ENCODE measurements at places on chromosomes 16 and 17.

DNA sequence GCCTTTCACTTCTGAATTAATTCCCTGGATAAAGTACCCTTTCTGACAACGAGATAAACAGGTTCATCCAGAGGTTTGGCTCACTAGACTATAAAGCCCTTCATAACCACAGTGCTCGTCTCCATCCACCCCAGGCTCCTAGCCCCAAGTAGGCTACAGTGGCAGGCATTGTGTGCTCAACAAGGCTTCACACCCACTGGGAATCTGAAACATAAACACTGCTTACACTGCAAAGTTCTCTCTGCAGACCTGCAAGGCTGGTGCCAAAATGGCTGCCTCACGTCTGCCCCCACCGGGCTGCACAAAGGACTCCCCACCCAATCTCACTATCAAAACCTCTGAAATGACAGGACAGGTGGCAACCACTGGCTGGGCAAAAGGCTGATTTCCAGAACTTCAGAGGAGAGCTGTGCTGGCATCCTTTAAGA, 5.1 kb upstream of the HLF start:
- DNase-seq = no peak

GRCh38 chr16:2244301-2244700, 7.1 kb downstream of the ECI1 start:
- no peak for DNase-seq

DNA sequence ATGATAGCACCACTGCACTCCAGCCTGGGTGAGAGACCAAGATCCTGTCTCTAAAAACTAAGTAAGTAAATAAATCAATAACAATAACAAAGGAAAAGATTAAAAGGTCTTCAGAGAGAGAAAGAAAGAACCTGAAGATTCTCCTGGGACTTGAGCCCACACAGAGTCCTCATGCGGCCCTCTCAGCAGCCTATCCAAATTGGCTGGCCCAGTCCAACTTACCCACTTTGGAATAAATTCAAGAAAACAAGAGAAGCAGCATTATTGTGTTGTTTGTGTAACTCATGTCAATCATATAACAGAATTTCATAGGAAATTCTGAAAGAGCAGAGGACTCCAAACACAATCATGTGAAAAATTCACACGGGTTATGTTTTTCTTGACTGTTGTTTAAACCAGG, 3.8 kb downstream of the SLX4 start:
- no peak for DNase-seq

- DNase-seq = no peak
Measured at GRCh38 chr17:8333281-8333680, 6.4 kb upstream of the ODF4 start.

DNA sequence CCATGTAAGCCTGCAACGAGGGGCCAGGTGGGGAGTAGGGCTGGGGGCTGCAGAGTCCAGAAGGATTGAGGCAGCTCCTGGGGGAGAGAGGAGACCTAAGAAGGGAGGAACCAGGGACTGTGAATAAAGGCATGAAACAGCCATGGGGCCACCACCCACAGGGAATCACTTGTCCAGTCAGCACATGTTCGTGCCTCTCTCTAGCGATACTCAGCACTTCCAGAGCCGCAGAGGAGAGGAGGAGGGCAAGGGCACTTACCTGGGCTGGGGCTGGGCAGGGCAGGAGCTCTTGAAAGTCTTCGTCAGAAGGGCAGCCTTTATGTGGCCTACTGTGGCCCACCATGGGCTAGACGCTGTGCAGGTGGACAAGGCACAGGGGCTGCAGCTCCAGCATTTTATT, 24.2 kb downstream of the CACNA1G start:
- DNase-seq = no peak

- no peak for DNase-seq
Measured at GRCh38 chr16:2143878-2144485, 4.4 kb upstream of the RAB26 start.

DNA sequence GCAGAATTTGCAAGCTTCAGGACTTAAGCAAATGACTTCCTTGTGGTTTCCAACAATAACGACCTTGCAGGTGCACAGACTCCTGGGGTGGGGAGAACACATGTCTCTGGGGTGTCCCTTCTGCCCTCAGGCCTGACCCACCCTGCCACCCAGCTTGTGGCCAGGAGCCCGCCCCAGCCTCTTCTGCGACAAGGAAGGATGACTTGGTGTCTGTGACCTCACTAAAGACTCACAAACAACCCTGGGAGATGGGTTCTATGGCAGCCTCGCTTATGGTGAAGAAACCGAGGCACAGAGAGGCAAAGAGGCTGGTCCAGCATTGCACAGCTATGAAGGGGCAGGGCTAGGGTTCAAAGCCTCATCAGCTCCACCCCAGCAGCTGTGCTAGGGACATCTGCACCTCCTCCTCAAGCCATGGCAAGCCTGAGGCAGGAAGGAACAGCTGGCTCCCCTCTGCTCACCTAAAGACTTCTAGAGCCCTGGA, 2.6 kb downstream of the ATP2A3 start:
- no peak for DNase-seq

GRCh38 chr17:58207451-58207850, 11.6 kb downstream of the MKS1 start:
- DNase-seq = no peak

DNA sequence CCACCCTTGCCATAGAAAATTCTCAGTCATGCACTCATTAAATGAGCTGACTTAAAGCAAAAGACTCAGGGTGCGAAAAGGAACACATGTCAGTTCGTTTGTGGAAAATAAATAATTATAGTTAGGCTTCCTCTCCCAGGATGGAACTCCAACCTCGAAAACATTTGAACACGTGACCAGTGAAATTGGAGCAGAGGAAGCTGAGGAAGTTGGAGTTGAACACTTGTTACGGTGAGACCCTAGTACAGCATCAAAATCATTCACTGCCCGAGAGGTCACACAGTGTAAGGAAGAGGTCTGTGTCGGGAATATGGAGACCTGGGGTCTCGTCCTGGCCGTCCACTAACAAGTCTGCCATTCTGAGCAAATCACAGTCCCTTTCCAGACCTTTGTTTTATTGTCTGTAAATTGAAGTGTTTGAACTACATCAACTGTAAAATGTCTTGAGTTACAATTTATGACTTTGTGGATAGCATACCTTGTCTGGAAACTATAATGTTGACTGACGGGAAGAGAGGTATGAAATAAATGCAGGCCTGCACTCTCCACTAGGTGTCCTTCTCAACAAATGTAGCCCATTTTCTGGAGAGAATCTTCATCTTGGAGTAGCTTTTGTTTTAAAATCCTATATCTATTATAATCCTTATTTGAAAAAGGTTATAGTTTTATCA, 7.7 kb downstream of the PSMD7 start:
- DNase-seq = no peak

DNA sequence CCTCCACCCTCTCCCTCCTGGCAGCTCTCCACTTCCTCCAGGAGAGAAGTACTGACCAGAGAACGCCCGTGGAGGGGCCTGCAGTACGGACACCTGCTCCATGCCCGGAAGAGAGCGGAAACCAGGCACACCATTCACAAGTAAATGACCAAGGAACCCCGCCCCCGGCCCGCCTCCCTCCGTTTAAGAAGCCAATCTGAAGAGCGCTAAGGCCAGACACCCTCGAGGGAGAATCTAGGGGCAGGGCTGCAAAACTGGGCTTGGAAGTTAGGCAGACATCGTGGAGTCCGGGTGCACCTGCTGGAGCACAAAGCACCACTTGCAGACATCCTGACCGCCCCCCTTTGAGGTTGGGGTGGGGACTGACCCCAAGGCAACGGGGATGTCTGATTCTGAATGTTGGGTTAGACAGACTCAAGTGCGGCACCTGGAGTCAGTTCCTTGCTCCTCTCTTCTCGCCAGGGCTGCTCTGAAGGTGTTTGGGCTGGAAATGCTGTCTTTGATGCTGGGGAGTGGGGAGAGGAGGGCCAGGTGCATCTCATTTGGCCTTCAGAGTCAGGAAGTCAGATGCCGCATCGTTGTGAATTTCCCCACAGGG, 964 bp upstream of the FAAP100 start:
- DNase-seq = peak; percentile 64

GRCh38 chr17:386141-386876, 33.7 kb upstream of the RPH3AL start:
- DNase-seq = peak; percentile 82

GRCh38 chr16:22318690-22319358, 21.6 kb downstream of the POLR3E start:
- no peak for DNase-seq

- DNase-seq = no peak
Measured at GRCh38 chr17:79824234-79824633, 15.0 kb downstream of the CBX4 start.

- no peak for DNase-seq
Measured at GRCh38 chr17:41880130-41880529, 14.9 kb upstream of the KLHL11 start.

DNA sequence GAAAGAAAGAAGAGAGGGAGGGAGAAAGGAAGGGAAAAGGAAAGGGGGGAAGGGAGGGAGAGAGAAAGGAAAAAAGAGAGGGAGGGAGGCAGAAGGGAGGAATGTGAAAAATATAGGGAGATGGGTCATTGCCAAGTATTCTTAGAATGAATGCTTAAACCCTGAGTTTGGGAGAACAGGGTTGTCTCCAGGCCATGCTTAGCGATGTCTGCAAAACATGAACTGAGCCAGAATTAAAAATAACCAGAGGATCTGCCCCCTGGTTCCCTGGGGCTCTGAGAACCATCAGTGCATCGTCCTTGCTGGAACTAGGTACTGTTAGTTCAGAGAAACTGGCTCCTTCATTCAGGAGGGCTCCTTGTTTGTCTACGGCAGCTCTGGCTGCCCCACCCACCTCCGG, 170.4 kb downstream of the IRX5 start:
- no peak for DNase-seq

DNA sequence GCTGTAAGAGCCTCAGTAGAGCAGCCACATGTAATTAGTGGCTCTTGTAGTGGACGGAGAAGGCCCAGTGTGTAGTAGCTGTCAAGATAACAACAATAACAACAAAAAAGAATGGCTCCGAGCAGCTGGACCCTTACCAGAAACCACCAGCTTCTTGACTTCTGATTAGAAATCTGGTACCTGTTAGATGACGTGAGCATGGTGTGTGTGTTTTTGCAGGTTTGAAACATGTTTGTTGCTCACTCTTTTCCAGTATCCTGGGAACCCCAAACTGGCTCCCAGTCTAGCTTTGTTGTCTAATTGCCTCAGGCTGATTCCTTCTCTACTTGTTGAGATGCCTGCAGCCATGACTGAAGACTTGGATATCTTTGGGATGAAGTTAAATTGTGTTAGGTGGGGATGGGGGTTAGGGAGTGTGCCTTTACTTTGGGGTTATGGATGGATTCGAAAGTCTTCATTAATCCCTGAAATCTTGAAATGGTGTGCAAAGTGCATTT, 21.0 kb downstream of the IGF2BP1 start:
- no peak for DNase-seq

GRCh38 chr17:55652825-55653224, 69.8 kb downstream of the TMEM100 start:
- no peak for DNase-seq

DNA sequence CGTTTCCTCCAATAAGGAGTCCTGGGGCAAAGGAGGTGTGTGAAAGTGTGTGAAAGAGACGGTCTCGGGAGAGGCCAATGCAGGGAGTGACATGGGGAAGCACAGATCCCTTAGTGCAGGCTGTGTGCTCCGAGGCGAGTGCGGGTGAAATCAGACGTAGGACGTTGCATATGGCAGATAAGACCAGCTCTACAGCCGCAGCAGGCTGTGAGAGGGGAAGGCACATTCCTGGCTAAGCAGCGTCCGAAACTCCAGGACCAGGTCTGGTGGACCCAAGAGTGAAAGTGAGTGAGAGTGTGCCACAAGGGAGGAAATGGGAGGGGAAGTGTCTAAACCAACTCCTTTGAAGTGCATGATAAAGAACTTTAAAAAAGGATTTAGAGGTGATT, 11.3 kb downstream of the POLR3K start:
- DNase-seq = no peak

GRCh38 chr17:34633351-34633750, 54.0 kb downstream of the TMEM132E start:
- DNase-seq = no peak

- no peak for DNase-seq
Measured at GRCh38 chr17:72726936-72727335, 365.6 kb downstream of the SLC39A11 start.

DNA sequence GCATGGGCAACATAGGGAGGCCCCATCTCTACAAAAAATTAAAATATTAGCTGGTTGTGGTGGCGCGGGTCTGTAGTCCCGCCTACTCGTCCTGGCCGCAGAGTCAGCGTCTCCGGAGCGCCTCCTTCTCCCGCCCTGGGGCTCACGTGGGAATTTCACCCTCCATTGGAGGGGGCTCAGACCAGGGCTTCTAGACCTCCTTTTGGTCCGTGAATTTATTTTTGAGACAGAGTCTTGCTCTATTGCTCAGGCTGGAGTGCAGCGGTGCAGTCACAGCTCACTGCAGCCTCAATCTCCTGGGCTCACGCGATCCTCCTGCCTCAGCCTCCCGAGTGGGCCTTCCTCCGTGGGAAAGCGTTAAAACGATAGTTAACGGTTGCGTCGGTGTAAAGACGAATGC, 394 bp upstream of the NME4 start:
- DNase-seq = peak; percentile 30

DNA sequence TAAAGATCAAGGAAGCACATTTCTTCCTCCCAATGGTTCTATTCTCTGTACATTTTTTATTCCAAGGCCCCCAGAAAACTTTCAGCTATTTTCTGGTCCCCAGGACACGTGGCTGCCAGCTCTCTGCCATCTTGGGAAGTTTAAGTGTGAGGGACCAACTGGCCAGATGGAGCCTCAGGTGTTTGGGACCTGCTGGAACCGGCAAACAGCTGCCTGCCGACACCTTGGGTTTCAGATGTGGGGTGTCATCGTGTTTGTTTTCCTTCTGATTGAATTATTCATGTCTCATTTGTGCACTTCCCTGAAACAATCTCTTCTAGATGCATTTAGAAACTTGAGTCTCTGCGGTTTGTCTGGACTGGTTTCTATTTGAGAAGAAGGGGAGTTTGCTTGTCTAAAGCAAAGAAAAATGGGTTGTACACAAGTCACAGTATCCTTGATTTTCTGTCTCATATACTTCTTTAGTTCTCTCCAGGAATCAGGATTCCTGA, 386.5 kb downstream of the SLC39A11 start:
- DNase-seq = no peak

Measured in nucleus accumbens (tissue), 56 donors.